Fibroblast of gingiva (primary cell): ENCODE measurements at places on chromosomes 7 and 10.

DNA sequence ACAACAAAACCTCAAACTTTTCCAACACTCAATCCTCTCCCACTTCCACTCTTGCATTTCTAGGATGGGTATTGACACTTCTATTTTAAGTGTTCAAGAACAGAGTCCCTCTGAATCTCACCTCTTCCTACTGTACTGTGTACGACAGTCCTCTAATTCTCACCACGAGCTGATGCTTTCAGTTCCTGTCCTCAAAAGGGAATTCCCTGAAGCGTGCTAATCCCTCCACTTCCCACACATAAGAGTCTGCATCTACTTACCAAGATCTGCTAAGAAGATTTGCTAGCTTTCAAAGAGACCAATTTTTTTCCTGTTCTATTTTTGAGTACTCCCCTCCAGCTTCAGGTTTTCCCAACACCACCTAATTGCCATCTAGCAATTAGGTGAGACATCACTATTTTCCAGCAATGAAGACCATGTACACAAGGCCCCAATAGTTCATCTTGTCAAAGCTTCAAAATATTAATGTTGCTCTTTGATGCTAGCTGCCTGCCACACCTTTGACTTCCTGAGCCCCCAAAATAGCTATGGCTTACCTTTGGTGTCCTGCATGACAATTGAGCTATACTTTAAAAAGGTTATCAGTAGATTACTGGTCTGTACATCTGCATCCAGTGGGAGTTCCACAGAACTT lies 54.4 kb downstream of the ARMH3 start:
- DNase-seq, result no peak

- no peak for DNase-seq
Measured at GRCh38 chr7:116284390-116284789, 74.1 kb downstream of the TES start.

GRCh38 chr7:82443547-82444219 lies at the start of gene CACNA2D1:
Gene CACNA2D1 (minus strand): TSS chr7:82443777.
- DNase-seq, result peak; percentile 94

- DNase-seq, result no peak
Measured at GRCh38 chr7:24951441-24951980, 28.5 kb downstream of the OSBPL3 start.

DNA sequence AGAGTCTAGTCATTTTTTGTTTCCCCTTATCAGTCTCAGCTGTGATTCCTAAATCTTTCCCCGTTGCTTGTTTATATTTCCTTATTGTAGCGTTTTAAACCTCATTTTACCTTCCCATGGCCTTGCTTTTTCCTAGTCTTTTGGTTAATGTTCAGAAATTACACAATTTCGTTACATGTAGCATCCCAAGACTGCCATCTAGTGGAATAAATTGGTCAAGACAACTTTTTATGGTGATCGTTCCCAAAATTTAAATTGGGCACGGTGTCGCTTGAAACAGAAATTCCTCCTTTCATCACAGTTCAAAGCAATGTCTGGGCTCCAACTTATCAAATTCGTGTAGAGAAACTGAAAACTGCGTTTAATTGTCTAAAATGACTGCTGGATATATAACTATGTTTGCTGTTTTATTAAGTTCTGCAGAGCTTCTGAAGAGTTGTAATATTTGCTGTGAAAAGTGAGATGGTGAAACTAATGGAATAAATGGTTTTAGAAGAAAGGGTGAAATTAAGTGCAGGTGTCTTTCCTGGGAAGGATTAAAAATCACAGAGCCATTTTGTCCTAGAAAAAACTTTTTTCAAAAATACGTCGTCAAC lies 370.2 kb downstream of the PHF14 start:
- DNase-seq, result peak; percentile 27

- DNase-seq, result no peak
Measured at GRCh38 chr10:66748217-66748616, 177.6 kb upstream of the LRRTM3 start.

- DNase-seq, result no peak
Measured at GRCh38 chr10:70846795-70847194, 31.0 kb downstream of the SGPL1 start.

DNA sequence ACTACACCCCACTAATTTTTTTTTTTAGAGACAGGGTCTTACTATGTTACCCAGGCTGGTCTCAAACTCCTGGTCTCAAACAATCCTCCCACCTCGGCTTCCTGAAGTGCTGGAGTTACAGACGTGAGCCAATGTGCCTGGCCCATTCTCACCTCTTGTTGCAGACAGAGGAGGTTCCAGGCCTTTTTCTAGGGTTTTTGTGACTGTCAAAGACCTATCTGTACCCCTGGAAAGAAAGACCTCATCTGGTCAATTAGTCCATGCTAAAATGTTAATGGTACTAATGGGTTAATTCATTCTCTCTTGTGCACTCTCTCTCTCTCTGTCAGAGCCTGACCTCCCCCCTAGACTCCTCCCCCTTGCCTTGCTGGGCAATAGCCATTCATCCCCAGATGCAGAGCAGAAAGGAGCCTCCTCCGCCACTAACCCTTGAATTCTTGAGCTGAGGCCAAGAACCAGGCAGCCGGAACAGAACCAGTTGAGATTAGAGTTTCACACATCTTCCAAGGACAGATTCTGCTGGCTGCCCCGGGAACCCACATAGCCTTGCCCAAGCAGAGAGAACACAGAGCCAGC lies 209.7 kb downstream of the SKIDA1 start:
- DNase-seq, result peak; percentile 97

GRCh38 chr10:42990721-42991441 lies 86.0 kb upstream of the RET start:
- no peak for DNase-seq
